Hematopoietic multipotent progenitor cell treated with erythropoietin and hydrocortisone succinate and interleukin-3 and kit ligand, for 15 days (in vitro differentiated cells): ENCODE measurements at places on chromosomes 5 and 9.

- no peak for DNase-seq
These were observed 17.4 kb upstream of the ADRB2 start for GRCh38 chr5:148808864-148809642.

- no peak for DNase-seq
These were observed 125.4 kb upstream of the ADAMTS16 start for GRCh38 chr5:5014586-5015235.

GRCh38 chr5:55304584-55304983 lies 2.9 kb downstream of the DHX29 start:
- DNase-seq = peak; percentile 36

- DNase-seq = no peak
These were observed 23.5 kb downstream of the ODF2 start for GRCh38 chr9:128479262-128479661.

DNA sequence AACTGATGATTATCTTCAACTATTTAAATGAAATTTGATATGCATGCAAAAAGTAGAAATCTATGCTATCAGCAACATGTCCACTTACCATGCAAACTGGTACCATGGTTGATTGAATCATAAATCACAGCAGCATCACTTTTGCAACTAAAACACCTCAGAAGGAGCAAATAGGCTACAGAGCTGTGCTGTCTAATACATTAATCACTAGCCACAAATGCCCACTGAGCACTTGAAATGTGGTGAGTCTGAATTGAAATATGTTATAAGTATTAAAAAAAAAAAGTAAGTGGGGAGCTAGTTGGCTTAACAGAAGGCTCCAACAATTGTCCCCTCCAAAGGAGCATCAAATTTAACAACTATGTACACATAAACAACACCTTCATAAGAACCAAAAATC lies 112.5 kb downstream of the FAM114A2 start:
- no peak for DNase-seq

DNA sequence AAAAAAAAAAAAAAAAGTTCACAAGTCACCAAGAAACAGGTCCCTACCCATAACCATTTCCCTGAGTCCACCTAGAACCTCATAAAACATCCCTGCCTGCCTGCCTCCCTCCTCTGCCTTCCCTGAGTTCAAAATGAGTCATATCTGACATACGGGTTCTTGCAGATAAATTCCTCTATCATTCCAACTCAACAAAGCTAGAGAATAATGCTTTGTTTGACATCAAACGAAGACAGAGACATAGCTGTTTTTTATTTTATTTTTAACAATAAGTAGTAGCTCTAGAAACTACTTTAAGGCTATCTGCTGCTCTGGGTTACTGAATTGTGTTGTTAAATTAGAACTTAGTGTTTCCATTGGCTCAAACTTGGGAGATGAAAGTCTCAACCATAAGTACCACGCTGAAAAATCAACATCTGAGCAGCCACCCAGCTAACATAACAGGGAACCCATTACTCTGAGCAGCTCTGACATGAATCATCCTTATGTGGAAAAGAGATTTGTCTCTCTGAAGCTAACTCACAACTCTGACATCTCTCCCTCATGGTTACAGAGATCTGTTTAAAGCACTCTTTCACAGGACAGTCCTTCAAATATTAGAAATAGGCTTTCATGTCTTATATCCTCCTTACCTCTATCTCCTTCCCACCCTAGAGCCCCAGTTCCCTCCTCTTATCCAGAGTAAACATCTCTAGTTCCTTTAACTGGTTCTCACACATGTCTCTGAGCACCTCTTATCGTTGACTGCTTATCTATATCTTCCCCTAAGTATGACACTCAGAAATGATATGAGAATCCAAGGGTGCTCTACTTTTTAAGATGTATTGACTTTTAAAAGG lies 12.1 kb downstream of the TMEM245 start:
- peak; percentile 67 for DNase-seq

- no peak for DNase-seq
These were observed 612.1 kb downstream of the EBF1 start for GRCh38 chr5:158487664-158488063.

GRCh38 chr9:19998153-19998552 lies 209.3 kb upstream of the SLC24A2 start:
- no peak for DNase-seq

DNA sequence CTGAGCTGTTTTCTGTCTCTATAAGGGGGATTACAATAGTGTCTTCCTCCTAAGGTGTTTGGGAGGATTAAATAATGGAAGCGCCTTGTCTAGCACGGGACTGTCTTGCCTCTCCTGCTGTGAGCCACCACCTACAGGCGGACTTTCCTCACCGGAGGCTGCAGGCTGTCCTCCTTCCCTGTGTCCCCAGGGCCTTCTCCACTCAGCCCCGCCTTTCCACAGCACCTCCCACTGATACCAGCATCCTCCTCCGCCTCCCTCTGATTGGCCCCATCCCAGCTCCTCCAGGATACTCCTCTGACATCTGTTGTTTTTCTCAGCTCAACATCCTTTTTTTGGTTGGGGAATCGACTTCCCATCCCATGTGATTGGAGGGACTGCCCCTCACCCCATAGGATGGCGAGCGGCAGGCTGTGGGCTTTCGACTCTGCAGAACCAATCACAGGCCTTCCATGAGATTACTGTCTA lies 851 bp upstream of the ZDHHC12 start:
- peak; percentile 59 for DNase-seq

GRCh38 chr5:37833990-37834389 lies 5.9 kb downstream of the GDNF start:
- DNase-seq = no peak

- DNase-seq = no peak
These were observed 22.6 kb downstream of the SLC6A18 start for GRCh38 chr5:1247811-1248210.

- peak; percentile 51 for DNase-seq
These were observed at the start of gene FAM78A for GRCh38 chr9:131276094-131276888. Gene FAM78A, minus strand, starts transcription at chr9:131276510. Its CDS starts 331 bp downstream, at chr9:131276179.

GRCh38 chr9:99873531-99873930 lies 32.9 kb upstream of the STX17 start:
- DNase-seq = no peak

GRCh38 chr5:138542180-138542955 lies 668 bp downstream of the ETF1 start:
- DNase-seq = no peak

DNA sequence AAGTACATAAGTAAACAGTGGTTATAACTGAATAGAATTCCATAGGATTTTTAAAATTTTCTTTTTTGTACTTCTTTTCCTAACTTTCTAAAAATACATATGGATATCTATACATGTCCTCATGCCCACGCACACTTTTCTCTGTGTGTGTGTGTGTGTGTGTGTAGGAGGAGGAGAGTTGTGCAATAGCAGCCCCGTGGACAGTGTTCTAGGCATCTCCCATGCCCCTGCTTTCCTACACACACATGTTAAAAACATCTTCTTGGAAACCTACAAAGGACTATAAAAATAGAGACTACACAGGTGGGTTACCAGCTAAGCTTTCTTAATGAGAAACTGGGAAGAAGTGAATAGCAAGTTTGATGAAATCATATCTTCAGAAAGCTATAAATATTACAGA lies 19.8 kb upstream of the HEXB start:
- no peak for DNase-seq

- no peak for DNase-seq
These were observed 34.3 kb downstream of the FAT2 start for GRCh38 chr5:151556806-151557205.

DNA sequence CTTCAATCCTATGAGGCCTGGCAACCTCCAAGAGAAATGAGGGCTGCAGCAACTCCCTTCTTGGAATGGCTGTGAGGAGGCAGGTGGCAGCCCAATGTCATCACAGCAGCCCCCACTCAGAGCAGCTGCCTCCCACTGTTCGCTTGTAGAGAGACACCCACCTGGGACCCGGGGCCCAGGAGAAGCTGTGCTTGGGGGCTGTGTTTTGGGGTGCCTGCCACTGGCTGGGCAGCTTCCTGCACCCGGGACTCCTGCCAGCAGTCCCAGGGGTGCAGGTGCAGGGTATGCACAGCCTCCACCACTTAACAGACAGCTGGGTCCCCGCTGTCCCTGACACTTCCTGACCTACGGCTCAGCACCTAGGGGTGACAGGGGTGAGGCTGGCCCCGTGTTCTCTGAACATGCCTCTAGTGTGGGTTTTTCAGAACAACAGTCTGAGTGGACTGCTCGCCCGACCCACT lies 26.2 kb downstream of the NIPAL4 start:
- no peak for DNase-seq

DNA sequence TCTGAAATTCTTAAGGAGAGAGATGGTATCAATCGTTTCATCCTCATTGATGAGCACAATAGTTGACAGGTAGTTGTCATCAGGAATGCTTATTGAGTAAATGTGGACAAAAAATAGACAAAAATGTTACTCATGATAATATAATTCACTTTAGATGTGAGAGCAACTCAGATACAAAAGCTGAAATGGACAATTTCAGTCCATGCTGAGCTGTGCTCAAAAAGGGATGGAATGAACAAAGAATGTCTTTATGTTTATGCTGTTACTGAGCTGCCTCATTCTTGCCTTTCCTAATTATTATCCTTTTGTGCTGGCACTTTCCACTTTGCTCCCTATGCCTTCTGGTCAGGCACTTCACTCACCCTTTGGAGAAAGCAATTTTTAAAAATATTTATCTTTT lies 49.5 kb downstream of the JAKMIP2 start:
- no peak for DNase-seq

DNA sequence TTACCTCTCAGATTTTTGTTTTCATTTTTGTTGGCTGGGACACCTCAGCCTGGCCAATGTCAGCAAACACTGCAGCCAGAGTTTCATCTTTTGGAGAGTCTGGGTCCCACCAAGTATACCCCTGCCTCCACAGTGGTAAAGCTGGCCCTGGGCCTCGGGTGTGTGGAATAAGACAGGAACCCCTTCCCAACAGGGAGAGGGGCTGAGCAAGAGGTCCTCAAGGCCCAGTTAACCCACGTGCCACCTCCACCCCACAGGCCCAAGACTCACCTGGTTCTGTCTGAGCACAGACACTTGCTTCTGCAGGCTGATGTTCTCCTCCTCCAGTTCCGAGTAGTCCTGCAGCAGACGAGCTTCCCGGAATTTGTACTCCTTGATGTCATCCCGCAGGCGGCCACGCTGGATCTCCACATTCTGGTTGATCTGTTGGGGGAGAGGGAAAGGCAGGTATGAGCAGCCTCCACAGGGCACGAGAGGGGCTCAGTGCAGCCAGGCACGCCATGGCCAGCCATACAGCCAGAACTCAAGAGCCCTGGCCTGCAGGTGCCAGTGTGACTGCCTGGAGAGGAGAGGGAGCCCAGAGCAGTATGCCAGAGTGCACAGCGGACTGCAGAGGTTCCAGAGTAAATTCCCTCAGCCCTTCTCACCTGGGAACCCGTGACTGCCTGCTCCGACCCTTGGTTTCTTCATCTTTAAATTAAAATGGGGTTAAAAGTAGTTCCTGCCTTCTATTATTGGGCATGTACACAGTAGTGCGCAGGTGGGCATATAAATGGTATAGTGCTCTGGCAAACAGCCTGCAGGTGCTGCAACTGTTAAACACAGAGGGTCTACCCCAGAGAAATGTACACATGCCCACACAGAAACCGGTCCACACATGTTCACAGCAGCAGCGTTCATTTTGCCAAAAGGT lies 42.0 kb downstream of the BICD2 start:
- no peak for DNase-seq

DNA sequence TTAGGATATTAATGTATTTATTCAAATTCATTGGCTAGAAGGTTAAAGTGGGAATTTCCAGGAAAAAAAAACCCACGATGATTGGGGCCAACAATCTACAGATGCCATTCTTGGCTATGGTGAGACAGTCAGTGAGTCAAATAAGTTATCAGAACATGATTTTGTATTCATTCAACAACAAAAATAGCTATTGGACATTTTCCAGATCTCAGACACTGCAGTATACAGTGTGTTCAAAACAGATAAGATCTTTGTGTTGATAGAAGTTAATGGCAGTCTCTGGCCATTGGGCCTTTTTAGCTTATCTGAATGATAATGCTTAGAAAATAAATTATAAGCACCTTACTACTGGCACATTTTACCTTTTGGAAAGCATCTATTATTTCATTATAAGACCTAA lies 547.7 kb downstream of the MAT2B start:
- DNase-seq = no peak

- no peak for DNase-seq
These were observed 116.7 kb downstream of the WNK2 start for GRCh38 chr9:93300585-93301081.

- DNase-seq = no peak
These were observed 26.4 kb downstream of the SLC6A7 start for GRCh38 chr5:150215979-150216944.

- no peak for DNase-seq
These were observed 54.0 kb upstream of the FGF10 start for GRCh38 chr5:44443172-44443571.

GRCh38 chr5:142432961-142433360 lies 108.1 kb upstream of the SPRY4 start:
- no peak for DNase-seq

DNA sequence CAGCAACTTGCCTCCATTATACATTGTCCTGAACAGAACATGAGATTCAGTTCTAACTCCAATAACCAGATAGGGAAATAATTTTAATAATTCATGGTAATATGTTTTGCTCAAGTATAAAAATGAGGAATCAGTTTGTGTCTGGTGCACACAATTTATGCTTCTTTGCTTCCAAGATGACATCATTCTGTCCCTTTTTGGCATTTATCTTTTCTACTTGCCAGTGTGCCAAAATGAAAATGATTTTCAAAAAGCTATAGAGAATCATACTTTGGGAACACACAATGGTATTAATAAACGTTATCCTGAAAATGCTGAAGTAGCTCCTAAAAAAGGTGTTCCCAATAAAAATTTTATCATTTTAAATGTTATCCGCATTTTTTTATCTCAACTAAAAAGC lies 519.0 kb downstream of the CAAP1 start:
- DNase-seq = no peak
